ENCODE measurements at places on chromosomes 2 and 18. TPM values are rescaled to one million over a fixed set of nuclear protein-coding genes. Genes with fewer than 3 reads are reported as not detected.

MALL gene
- total RNA-seq, result not detected

AMER3 gene
- total RNA-seq, result not detected

CRYGD gene
- not detected for total RNA-seq

GALNT14 gene
- not detected for total RNA-seq

TTC21B gene
- total RNA-seq, result 18.8 TPM

PRKAG3 gene
- total RNA-seq, result not detected

GRCh38 chr18:62522178-62522503 lies 684 bp upstream of the ZCCHC2 start:
- no peak for DNase-seq

DNA sequence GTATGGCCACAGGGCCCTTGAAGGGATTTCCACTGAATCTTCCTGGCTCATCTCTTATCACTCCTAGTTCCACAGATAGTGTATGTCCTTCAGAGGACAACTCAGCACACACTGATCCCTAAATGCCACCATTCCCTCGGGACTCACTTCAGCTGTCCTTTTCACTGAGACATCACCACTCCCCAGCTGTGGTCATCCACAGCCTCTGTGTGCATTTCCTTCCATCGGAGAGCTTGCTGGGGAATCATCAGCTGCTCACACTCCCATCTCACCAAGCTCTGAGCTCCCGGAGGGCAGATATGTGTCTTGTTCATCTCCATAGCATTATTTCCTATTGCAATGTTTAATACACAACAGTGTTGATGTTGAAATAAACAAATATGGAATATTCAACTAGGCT lies 759.5 kb downstream of the RNF144A start:
- DNase-seq, result no peak

GRCh38 chr2:161416708-161417437 lies 776 bp downstream of the TBR1 start:
- no peak for DNase-seq

DNA sequence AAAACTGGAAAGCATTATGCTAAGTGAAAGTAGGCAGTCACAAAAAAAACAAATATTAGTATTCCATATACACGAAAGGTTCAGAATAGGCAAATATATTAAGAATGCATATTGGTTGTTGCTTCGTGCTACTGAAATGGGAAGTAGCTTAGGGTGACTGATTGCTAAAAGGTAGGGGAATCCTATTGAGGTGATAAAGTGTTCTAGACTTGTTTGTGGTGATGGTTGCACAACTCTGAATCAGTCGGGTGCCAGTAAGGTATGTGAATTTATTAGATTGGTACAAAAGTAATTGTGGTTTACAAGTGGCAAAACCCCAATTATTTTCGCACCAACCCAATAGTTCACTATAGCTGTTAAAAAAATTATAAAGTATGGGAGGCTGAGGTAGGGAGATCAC lies 20.7 kb downstream of the USP34 start:
- DNase-seq, result no peak

DNA sequence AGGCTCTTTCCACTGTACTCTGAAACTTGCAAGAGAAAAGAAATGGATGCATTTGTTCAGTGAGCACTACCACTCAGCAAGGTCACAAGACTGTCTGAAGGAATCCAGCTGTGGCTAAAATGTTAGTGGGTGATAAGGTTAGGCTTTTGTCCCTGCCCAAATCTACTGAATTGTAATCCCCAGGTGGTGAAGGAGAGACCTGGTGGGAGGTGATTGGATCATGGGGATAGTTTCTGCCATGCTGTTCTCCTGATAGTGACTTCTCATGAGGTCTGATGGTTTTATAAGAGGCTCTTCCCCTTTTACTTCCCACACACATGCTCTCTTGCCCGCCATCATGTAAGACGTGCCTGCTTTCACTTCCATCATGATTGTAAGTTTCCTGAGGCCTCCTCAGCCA lies 68.2 kb downstream of the ZNF385B start:
- no peak for DNase-seq

GRCh38 chr2:54261537-54261936 lies 5.5 kb upstream of the TSPYL6 start:
- no peak for DNase-seq

GRCh38 chr2:23286758-23287704 lies 97.9 kb upstream of the KLHL29 start:
- peak; percentile 60 for DNase-seq

GRCh38 chr18:50616484-50617048 lies 56.7 kb downstream of the MAPK4 start:
- DNase-seq, result no peak

GRCh38 chr2:158142568-158143332 lies 41.1 kb downstream of the UPP2 start:
- no peak for DNase-seq

GRCh38 chr2:150895968-150896367 lies 365.7 kb downstream of the RBM43 start:
- DNase-seq, result no peak

GRCh38 chr2:174465327-174465726 lies 21.5 kb downstream of the GPR155 start:
- peak; percentile 36 for DNase-seq

DNA sequence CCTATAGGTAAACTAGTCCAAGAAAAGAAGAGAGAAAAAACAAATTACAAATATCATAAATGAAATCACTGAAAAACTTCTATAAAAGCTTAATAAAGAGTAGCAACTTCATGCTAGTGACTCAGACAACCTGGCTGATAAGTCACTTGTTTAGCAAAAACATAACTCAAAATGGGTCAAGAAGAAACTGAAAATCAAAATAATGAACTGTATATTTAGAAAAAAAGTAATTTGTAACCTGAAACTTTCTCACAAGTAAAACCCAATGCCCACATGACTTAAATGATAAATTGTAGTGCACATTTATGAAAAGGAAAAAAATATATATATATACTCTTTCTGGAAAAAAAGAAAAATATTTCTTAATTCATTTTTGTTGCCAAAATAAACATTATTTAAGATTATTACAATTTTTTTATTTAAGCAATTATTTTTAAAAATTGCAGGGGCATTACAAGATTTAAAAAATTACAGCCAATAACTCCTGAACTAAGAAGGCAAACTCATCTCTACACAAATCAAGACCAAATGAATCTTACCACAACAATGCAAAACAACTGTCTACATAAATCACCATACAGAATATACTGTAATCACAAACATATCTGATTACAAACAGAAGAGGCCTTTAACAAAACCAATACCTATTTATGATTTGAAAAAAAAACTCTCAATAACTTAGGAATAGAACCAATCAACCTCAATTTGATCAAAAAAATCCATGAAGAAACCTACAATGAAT lies 406.3 kb downstream of the CDH7 start:
- DNase-seq, result no peak

DNA sequence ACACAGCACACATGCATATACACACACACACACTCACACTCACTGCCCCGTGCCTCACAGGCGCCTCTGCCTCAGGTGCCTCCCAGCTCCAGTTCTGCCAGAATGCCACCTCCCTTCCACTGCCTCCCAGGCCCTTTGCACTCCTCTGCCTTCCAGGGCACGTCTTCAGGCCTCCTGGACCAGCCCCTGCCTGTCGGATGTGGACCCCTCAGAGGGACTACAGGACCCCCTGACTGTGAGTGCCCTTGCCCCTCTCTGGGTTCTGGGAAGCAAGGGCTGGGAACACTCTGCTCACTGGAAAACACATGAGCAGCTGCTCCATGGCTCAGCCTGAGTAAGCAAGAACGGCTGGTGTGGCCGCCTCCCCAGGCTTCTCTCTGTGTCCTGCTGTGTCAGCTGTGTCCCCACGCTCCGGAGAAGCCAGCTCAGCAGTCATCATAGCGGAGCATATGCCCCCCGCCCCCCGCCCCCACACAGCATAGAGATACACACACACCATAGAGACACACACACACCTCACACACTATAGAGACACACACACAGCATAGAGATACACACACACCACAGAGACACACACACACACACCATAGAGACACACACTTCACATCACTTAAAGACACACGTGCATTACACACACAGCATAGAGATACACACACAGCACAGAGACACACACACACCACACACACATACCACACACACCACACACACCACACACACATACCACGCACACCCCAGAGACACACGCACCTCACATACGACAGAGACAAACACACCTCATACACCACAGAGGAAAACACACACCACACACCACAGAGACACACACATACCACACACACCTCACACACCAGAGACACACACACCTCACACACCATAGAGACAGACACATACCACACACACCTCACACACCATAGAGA lies 271.3 kb downstream of the CYRIA start:
- no peak for DNase-seq
